ENCODE measurements at places on chromosomes 12 and 14.

- DNase-seq, result no peak
Observed at GRCh38 chr12:120962532-120963020, 15.8 kb upstream of the HNF1A start.

- DNase-seq, result no peak
Observed at GRCh38 chr12:22064968-22065367, 18.9 kb downstream of the CMAS start.

DNA sequence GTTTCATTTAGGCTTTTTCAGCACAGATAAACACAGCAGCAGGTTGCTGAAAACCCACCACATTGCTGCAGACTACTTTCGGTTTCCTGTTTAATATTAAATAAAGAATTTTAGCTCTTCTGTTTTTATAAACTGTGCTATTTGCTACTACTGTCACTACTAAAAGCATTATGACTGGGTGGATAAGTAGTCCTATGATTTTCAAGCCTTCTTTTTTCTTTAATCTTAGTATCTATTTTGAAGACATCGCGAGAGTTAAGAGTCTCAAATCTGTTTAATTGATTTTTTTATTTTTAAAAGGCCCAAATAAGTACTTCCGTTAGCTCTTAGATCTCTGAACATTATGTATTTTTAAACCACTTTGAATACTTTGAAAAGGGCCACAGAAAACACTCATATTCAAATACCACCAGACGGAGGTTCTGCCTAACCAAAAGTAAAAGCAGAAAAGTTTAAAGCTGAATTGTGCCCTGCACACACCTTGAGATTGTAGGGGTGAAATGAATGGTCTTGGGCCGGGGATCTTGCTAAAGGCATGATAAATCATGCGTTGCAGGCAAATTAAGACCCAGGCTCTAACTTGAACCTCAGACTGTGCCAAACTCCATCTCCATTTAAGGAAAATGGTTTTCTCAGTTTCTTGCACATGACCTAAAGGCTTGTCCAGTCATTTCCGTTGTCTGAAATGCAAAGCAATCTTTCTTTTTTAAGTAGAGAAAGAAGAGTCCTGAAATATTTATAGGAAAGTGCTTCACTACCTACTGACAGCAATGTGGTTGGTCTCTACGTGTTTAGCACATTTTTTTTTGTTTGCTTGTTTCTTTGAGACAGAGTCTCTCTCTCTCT, 13.6 kb upstream of the FOXN3 start:
- DNase-seq, result peak; percentile 45

DNA sequence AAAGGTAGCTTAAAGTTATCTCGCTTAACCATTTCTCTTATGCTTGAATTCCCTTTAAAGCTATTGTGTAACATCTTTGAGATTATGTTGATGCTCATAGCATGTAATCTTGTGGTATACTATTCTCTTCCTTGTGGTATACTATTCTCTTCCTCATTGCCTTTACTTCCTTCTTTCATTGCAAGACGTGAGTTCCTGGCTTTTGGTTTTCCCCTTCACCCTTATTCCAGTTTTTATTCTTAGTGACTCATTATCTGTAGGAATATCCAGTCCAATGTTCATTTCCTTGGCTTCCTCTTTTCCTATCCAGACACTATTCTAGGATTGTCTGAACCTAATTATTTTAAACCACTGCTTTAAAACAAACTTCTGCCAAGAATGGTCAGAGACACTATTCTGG, 564.0 kb downstream of the CCER1 start:
- no peak for DNase-seq

DNA sequence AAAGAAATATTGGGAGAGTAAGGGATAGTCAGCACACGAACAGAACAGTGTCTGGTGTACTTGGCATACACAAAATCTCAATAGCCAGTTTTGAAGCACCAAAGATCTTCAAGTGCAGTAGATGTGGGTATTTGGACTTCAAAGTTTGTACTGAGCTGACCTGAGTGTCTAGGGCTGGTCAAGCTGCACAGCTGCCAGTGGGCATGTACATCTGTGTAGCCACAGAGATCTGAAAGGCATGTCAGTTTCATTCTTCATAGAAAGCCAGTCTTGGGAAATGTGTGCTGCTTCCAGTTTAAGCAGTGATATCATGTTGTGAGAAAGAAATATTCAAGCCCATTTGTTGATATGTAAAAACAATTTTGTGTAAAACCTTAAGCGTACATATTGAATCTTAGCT, 279.0 kb upstream of the SYT10 start:
- DNase-seq, result no peak

DNA sequence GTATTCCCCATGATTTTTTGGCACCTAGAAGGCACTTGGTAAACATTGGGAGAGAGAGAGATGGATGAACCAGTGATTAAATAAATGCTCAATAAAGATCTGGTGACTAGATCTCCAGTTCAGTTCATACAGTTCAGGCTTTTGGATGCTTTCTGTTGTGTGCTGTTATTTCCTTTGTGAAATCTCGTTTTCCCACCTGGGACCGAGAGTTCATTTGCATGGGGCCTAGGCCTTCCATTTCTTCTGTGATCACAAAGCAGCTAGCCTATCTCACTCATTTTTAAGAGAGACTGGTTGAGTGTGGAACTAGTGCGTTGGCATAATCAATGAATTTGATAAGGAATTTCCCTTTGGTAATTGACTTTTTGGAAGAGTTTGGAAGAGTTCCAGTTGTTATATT, 104.0 kb downstream of the VRK1 start:
- DNase-seq, result no peak

- peak; percentile 37 for DNase-seq
Observed at GRCh38 chr14:99393059-99393655, 87.5 kb downstream of the SETD3 start.

GRCh38 chr12:110244372-110244771, 36.7 kb upstream of the ATP2A2 start:
- no peak for DNase-seq

DNA sequence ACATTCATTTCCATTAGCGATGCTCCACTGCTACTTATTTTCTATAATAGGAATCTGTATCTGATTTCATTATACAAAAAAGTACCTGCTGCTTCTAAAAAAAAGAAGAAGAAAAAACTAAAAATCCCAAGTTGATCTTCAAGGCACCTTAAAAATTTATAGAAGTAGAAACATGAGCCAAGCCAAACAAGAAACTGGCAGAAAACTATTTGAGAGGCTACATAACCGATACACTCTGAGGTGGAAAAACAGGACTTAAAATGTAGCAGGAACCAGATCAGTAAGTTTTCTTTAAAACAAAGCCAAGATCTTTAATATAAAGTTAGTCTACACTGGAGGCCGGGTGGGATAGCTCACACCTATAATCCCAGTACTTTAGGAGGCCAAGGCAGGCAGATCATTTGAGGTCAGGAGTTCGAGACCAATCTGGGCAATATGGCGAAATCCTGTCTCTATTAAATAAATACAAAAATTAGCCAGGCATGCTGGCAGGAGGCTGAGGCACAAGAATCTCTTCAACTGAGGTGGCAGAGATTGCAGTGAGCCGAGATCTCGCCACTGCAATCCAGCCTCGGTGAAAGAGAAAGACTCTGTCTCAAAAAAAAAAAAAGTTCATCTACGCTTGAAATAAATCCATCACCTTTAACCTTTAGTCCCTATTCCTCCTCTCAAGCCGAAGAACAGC, 278.6 kb downstream of the MED13L start:
- peak; percentile 7 for DNase-seq

- no peak for DNase-seq
Observed at GRCh38 chr14:106837870-106838269, 1311.5 kb downstream of the TMEM121 start.

DNA sequence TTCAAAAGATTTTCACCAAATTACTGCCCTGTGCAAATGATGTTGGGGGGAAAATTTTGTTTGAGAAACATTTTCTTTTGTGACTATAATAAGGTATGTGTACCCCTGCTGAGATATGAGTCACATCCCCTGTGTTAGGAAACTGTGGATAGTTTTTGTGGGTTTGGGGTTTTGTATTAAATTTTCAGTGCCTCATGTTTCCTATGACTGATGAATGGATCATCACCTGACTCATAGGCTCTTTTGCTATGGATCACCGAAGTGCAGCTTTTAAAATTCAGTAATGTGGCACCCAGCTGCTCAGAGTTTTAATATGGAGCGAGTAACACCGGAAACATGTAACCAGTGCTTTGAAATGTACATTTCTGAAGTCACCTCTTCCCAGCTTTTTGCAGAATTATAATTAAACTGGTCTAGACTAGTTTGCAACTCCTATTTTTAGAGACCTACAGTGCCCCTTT, 167.4 kb upstream of the HMGA2 start:
- peak; percentile 87 for DNase-seq

GRCh38 chr12:103269946-103270345, 225.8 kb downstream of the C12orf42 start:
- DNase-seq, result no peak

DNA sequence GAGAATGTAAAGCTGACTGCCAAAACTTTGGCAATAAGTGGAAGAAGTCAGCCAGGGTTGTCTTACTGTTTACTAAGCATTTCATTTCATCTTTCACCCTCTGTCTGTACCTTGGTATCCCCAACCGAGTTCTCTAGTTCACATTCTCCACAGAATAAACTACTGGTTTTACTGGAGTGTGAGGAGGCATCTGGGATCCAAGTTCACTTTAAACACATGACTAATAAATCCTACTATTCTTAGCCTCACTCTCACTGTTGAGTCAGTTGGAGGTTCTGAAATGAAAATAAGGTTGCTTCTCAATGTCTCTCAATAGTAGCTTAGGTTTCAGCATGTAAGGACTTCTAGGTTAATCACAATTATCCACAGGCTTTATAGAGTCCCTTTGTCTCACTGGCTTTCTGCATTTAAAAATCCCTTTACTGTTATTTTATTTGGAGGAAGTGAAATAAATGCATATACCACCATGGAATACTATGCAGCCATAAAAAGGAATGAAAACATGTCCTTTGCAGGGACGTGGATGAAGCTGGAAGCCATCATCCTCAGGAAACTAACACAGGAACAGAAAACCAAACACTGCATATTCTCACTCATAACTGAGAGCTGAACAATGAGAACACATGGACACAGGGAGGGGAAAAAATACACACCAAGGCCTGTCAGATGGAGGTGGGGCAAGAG, 95.8 kb downstream of the EPS8 start:
- DNase-seq, result peak; percentile 41

GRCh38 chr14:69593018-69593677, 18.2 kb upstream of the SUSD6 start:
- peak; percentile 82 for DNase-seq

DNA sequence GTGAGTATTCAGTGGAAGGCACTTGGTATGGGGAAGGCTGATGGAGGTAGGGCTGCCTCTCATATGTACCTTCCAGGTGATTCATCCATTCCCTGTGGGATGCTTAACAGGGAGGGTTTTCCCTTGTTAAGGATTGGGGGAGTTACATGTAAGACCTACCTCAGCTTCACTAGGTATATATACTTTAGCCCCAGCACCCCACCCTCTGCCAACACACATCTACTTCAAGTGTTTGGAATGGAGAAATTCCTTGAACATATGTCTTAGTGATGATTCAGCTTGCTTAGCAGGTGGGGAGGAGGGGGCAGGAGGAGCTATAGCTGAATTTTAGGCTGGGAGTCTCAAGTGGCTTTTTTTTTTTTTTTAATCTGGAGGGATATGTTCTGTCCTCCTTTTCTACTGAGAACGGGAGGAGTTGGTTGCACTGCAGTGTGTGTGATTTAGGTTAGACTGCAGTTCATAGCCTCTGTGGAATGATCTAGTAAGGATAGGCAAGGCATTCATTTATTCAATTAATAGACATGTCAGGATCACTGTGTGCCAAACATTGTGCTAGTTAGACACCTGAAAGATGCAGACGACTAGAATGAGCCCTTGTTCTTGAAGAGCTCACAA, 1.7 kb downstream of the PIP4K2C start:
- no peak for DNase-seq

- peak; percentile 62 for DNase-seq
Observed at GRCh38 chr12:24991209-24992049, 42.5 kb upstream of the BCAT1 start.

- DNase-seq, result no peak
Observed at GRCh38 chr12:57603324-57603723, 1.3 kb upstream of the DTX3 start.

GRCh38 chr14:23139874-23140273, 20.8 kb upstream of the CEBPE start:
- DNase-seq, result no peak

DNA sequence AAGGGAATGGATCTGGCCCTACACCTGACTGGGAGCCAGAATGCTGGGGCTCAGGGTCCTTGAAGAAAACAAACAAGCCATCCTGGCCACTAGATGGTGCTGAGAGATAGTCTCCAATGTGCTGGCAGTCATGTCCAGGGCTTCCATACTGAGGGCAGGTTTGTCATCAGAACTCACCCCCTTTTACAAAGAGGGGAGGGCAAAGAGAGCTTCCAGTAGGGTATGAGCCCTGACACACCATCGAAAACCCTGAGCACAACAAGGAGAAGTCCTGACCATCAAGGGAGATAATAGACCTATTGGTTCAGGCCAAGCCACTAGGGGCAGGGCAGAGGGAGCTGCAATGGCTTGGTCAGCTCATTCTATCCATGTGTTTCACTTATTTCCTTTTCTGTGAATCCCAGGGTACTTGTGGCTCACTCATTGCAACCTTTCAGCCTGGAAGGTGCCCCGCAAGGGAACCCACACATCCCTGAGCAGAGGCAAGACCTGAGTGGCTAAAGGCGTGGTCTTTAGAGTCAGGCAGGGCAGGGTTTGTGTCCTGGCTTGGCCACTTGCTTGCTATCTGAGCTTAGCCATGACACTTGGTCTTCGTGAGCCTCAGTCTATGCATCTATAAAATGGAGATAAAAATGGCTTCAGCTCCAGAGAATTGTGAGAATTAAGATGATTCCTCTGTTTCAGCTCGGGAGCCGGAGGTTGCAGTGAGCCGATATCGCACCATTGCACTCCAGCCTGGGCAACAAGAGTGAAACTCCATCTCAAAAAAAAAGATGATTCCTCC, 6.2 kb upstream of the PLEKHH1 start:
- peak; percentile 50 for DNase-seq

- DNase-seq, result no peak
Observed at GRCh38 chr12:65367396-65367795, 88.9 kb downstream of the MSRB3 start.

DNA sequence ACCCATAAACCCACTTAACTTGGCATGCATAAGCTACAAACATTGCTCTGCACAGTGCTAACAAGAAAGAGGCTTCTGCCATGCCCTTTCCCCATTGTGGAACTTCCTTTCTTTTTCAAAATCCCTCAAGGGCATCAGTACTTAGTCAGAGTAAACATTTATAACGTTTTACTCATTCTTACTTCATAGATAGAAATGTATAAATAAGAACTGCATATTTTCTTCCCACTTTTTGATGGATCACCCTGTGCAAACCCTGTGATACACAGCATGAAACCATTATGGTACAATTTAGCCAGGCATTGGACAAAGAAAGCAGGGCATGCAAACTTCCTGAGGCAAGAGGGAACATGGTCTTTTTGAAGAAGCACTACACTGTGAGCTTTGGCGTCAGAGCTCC, 113.8 kb upstream of the FOXG1 start:
- no peak for DNase-seq

- DNase-seq, result no peak
Observed at GRCh38 chr12:2287151-2287550, 234.4 kb downstream of the CACNA1C start.
